DMS 273 treated with DMSO at 0.1 percent for 48 hours (cell line): ENCODE measurements at places on chromosomes 6 and 20.

DNA sequence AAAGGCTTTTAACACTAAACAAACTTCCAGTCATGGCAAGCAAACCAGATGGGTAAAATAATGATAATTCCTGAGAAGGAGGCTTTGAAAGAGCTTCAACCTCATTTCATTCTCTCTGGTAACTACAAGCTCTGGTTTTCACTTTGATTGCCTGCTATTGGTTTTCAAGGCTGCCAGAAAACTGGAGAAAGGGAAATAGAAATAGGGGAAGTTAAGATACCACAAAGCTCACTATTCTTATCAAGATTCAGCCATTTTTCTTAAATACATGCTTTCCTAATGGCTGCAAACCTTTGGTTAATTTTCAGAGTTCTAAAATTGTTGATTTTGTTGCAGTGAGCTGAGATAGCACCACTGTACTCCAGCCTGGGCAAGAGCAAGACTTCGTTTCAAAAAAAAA lies 42.5 kb upstream of the NELFCD start:
- no peak for DNase-seq

DNA sequence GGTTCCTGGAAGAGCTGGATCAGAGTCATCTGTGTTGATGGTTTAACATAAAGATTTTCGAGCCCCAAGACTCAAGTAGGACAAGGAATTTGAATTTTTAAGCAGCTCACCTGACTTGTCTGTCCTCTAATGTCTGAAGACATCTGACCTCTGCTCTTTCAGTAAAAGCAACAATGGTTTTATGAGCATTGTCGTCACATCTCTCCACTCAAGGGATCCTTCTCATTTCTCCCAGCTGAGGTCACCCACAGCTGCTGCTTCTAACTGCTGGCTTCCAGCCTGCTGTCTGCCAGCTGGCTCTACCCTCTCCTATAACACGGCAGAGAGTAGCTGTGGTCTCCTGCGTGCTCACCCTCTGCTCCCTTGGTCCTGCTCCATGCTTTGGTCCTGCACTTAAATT lies 24.7 kb upstream of the HDAC2 start:
- peak; percentile 92 for DNase-seq

GRCh38 chr6:84804720-84805119 lies 40.3 kb upstream of the TBX18 start:
- no peak for DNase-seq

GRCh38 chr6:33595001-33595846 lies 15.1 kb upstream of the BAK1 start:
- DNase-seq = no peak

GRCh38 chr20:56522311-56522710 lies 2.2 kb upstream of the FAM209A start:
- no peak for DNase-seq

GRCh38 chr20:37656945-37657344 lies 36.9 kb upstream of the CTNNBL1 start:
- no peak for DNase-seq

GRCh38 chr6:95145457-95145856 lies 431.9 kb upstream of the MANEA start:
- no peak for DNase-seq

DNA sequence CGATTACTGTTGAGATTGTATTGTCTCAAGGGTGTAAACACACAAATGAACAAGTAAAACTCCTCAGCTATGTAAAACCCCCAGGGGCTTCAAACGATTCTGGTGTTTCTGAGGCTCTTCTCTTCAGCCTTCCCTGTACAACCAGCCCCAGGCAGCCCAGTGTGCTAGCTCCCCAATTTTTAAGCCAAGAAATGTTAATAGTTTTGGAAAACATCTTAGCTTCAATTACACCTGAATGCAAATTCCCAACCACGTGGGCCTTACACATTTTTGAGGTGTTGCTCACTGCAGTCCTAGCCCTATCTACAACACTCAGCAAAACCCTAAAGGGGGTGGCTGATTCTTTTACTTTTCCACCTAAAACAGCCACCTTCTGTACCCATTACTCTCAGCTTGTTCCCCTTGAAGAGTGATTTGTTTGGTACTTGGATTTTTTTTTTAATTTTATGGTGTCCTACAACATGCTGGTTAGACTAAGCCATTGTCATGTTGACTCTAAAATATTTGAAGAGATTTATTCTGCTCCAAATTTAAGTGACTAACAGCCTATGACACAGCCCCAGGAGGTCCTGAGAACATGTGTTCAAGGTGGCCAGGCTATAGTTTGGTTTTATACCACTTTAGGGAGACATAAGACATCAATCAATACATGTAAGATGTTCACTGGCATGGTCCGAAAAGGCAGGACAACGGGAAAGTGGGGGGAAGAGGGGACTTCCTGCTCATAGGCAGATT lies 48.7 kb downstream of the ADAT2 start:
- no peak for DNase-seq

DNA sequence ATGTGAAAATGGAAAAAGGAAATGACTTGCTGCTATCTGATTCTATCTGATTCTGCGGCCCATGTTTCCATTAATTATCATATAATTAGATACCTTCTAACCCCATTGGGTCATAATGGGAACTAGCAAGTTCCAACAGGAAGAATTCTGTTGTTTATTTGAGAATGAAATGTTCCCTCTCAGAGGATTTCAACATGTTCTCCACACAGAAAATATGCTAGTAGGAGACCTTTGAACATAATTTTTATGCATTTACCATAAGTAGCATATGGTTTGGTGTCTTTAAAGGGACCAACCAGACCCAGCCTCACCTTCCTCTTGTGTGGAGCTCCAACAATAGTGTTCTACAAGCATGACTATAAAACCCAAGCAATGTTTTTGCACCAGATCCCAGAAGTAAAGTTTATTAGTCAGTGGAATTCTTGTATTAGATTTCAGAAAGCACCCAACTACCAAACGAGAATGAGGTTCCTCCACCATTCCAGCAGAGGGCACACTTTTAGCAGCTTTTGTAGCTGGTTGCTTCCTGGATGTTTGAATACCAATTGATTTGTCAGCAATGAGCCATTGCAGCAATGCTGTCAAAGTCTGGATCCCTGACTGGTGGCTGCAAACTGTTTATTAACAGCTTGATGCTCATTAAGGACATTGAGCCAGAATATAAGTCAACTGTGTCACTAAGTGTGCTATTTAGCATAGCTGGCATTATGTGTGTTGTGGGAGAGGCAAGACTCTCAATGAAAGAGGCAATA lies 143.6 kb upstream of the GJE1 start:
- no peak for DNase-seq

DNA sequence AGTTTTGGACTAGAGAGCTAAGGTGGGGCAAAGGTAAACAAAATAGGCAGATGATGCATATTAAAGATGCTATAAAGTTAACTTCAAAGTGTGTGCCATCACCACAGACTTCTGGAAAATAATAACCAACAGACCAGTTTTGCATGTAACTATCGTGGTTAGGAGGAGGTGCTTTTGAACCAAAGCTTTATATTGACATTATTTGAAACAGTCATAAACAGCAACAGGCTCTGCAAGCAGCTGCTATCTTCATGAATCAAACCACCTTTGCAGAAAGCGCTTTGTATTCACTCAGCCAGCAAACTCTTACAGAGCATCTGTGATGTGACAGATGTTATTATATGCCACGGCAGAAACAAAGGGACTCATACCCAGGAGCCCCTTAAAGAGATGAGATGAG lies 81.9 kb downstream of the CRYBG1 start:
- no peak for DNase-seq

DNA sequence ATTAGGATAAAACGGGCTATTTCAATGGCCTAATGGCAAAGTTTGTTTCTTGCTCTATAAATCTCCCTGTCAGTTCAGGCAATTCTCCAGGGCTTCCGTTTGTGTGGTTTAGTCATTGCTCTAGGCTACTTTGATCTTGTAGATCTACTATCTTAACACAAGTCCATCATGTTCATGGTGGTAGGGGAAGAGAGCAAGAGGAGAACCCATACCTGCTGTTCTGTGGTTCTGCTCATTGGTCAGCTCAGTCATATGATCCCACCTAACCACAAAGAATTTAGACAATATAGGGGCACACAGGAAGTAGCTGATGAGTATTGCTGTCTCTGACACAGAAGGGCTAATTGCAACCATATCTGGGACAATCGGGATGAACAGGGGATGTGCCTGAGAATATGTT lies 4.9 kb upstream of the DEK start:
- DNase-seq = no peak

DNA sequence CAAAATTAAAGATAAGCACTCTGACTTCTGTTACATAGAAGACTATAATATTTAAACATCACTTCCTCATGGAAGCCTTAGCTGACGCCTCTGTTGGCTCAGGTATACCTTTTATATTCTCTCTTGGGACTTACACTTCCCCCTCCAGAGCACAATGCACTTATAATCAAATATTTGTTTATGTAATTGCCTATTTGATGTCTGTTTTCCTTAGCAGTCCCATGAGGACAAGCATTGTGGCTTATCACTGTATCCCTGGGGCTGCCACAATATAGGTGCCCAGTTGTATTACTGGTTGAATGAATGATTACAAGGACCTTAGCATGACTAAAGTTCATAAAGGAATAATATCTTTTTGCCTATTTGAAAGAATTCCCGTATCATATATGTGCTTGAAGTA lies 186.7 kb upstream of the VGLL2 start:
- no peak for DNase-seq

GRCh38 chr6:54118117-54118516 lies 6.9 kb downstream of the MLIP start:
- DNase-seq = no peak

- no peak for DNase-seq
Measured at GRCh38 chr6:52000064-52000463, 87.3 kb downstream of the PKHD1 start.

- DNase-seq = no peak
Measured at GRCh38 chr20:57500962-57501361, 24.0 kb downstream of the CTCFL start.

- DNase-seq = peak; percentile 5
Measured at GRCh38 chr6:83153883-83154521, 39.1 kb downstream of the PGM3 start.

GRCh38 chr6:7579851-7580250 lies 10.1 kb upstream of the SNRNP48 start:
- no peak for DNase-seq

DNA sequence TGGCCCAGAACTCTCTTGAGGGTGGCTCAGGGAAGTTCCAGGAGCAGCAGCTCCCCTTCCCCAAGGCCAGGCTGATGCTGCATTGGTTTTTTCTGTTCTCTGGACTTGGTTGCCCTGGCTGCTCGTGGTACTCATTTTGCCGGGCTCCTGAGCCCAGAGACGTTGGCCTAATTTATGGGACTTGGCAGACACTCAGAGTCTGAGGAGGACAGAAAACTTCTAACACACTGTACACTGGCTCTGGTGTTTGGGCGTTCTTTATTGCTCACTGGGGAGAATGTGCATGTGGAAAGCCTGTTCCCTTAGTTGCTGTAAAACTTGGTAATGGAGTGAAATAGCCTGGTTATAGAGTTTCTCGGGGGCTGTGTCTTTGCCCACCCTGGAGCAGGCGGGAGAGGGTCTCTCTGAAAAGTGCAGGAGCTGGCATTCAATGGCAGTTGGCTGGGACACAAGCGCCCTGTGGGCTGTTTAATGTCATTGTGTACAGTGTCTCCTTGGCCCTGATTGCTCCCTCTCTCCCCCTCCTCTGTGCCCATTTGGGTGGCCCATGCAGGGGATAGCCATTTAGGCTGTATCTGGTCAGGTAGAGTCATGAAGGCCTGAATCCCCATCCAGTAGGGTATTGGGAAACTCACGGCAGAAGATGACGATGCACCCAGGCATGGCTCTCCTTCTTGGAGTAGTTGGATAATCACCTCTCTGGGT lies 109.3 kb downstream of the CDC5L start:
- no peak for DNase-seq

- DNase-seq = no peak
Measured at GRCh38 chr20:55229451-55229850, 754.1 kb downstream of the DOK5 start.

DNA sequence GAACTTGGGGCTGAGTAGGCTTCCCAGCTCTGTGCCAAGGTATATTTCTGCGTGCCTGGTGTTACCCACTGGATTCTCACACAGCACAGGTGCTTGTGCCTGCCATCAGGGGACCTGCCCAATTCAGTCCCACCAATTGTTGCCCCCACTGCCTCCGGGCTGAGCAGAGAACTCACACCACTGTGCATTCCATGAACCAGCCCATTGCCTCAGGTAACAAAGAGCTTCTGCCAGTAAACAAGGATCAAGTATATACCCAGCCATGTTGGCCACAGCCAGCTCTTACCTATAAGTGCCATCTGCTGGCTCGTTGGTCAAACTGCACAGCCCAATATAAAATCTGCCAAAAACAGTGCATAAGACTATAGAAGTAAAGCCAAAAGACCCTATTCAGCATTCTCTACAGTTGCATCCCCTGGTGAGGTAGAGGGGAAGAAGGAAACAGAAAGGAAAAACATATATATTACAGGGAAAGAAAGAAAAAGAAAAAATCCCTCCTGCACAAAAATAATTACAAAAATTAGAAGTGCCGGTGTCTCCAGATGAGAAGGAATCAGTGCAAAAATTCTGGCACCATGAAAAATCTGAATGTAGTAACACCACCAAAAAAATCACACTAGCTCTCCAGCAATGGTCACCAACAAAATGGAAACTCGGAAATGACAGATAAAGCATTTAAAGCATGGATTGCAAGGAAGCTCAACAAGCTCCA lies 241.4 kb downstream of the IBTK start:
- DNase-seq = no peak

DNA sequence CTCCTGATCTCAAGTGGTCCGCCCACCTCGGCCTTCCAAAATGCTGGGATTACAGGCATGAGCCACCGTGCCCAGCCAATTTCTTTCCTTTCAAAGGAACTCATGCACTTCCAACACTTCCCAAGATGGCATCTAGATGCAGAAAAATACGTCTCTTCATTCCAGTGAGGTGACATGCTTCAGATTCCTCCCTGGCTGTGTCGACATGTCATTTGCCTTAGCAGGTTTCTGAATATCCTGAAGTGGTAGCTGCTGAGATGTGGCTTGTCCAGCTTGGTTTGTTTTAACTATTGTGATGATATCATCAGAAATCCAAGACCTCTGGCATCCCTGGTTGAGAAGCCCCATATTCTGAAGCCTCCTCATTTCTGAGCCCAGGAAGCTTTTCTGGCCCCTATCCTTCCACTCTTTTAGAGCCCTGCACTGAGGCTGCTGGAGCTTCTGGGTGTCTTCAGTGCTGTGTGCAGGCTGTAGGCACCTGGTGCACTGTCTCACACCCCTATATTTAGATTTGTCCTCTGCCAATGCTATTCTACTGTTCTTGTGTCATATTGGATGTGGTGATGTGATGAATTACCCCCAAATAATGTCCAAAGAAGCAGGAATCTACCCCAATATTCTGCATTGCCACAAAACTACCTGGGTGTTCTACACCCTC lies 73.3 kb upstream of the E2F3 start:
- DNase-seq = no peak
